Stimulated activated CD4-positive, alpha-beta T cell treated with anti-CD3 and anti-CD28 coated beads, Interleukin-15, amount 100 ng/mL, for 1 hour (primary cell): ENCODE measurements at places on chromosomes 2 and 18.

DNA sequence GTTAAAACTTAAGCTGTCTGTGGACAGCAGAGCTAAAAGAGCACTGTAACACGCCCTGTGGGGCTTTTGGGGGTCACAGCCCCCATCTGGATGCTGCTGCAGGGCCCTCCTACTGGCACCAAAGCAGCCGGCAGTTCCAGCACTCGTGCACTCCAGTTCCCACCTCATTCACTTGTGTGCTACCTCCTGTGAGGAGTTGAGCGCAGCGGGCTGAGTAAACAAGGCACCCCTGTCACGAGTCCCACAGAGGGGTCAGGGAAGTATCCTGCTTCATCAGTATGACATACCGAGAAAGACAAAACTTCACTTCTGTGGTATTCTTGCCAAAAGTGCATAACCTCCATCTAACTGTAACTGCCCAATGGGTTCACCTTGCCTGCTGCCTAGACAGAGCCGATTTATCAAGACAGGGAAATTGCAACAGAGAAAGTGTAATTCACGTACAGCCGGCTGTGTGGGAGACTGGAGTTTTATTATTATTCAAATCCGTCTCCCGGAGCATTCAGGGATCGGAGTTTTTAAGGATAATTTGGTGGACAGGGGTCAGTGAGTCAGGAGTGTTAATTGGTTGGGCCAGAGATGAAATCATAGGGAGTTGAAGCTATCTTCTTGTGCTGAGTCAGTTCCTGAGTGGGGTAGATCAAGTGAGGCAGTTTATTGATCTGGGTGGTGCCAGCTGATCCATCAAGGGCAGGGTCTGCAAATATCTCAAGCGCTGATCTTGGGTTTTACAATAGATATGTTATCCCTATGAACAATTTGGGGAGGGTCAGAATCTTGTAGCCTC, 41.6 kb downstream of the TMEM17 start:
- no peak for DNase-seq

GRCh38 chr18:49500201-49500921, 13.3 kb upstream of the C18orf32 start:
- DNase-seq, result no peak

- no peak for DNase-seq
Measured at GRCh38 chr18:9521770-9522169, 46.5 kb downstream of the RALBP1 start.

GRCh38 chr2:162013514-162014475, 60.2 kb downstream of the DPP4 start:
- DNase-seq, result no peak

DNA sequence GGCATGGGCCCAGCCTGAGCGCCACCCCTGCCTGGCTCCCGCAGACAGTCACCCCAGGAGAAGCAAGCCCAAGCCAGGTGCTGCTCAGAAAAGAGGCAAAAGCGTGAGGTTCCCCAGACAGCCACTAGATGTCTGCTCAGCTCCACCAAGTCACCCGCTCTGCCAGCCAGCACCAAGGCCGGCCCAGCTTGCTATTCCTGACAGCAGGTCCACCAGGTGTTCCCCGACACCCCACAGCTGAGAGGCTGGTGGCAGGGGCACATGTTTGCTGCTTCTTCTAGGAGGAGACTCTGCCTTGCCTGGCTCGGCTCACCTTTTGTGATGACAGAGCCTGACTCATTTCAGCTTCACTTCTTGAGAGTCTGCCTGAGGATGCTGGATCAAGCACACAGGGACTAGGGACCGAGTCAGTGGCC, 206.7 kb downstream of the MGAT5 start:
- no peak for DNase-seq

DNA sequence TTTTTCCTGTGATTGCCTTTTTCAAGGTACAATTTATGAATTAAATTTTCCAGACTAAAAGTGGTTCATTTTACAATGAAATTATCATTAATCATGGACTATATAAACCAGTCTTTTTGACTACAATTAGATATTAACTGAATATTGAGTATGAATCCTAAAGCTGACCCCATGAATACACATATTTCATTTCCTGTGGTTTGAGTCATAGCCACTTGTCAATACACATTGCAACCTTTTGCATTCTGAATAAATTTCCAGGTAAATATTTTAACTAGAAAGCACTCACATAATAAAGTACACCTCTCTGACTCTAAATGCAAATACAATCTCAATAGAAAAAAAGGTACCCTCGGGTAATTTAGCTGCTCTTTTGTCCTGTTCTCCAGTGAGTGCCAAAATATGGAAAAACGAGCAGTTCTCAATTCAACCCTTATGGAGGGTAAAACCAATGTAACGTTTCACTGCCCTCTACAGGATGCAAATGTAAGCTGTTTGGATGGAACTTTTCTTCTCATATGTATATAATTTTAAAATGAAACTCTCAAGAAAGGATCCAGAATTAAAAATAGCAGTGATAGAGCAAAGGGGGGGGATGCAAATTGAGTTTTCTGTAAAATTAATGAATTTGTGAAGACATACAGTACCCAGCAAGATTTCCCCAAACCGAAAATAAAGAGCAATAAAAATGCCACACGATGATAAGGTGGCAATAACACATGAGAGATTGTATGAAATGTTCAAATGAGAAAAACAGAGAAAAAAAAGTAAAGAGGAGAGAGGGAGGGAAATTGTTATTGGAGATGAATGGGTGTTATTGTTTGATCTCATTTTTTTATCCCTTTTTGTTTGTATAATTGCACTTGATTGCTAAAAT, 1795.7 kb upstream of the PIK3C3 start:
- DNase-seq, result no peak

DNA sequence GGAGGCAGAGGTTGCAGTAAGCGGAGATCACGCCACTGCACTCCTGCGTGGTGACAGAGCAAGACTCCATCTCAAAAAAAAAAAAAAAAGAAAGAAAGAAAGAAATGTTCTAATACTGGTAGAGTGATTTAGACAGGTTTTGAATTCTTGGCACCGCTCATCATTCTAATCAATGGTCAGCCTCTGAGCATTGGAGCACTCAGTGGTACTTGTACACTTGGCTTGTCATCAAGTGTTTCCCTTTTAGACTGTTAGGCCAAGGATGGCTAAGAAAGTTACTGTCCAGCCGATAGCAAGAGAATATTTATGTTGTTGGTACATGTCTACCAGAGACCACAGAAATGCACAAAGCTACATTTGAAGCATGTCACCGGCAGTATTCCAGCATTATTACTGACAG, 444.1 kb upstream of the RAB12 start:
- no peak for DNase-seq

DNA sequence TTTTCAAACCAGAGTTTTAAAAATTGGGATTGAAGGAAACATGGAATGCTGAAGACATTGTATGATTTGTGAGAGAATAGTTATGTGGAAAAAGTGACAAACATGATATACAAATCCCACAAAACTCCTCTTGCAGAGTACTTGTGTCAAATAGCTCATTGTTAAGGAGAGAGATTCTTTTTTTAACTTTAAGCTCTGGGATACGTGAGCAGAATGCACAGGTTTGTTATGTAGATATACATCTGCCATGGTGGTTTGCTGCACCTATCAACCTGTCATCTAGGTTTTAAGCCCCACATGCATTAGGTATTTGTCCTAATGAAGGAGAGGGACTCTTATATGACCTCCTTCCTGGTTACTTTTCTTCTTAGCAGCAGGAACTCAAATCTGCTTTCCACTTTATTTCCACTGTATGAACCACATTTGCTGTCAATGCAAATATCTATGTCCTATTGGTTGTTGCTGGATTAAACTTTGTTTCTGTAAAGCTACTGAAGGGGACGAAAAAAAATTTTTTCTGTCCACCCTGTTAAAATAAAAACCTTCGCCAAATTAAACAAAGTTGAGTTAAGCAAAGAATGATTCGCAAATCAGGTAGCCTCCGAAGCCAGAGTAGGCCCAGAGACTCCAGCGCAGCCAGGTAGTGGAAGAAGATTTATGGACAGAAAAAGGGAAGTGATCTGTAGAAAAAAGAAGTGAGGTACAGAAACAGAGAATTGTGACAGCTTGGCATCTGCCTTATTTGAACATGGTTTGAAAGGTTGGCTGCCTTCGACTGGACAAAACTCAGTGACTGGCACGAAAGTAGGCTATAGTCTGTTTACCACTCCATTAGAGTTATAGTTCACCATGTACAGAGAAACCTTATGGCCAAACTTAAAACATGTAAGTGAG, 430.1 kb upstream of the CHST9 start:
- no peak for DNase-seq

DNA sequence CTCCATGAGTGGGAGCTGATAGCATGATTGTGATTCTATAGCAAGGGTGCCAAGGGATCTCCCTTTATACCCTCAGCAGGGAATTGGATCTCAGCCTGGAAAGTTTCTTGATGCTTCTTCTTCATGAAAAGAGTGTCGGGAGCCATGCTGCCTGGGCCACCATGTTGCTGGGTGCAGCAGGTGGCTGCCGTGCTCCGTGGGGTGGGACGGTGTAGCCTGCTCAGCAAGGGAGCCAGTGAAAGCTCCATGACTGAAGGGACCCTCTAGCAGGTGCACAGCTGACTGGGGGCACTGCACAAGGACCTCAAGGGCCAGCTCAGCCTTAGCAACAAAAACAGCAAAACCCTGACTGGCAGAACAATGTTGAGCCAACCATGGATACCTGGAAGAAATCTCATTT, 368.9 kb upstream of the HS6ST1 start:
- no peak for DNase-seq

DNA sequence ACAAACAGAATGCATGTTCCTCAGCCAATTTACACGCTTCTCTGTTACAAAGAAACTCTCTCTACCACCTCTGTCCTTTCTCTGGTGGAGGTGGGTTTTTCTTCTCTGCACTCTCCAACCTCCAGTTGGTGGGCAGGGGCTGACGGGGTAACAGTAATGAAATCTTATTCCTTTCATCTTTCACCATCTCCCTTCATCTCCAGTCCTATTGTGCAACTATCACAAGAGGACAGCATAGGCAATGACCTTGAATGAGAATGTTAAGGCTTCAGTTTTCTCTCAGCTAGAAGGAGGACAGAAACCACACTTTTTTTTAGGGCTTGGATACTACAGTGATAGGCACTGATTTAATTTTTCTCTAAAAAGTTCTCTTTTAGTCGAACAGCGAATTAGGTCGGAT, 81.7 kb upstream of the NEUROD1 start:
- DNase-seq, result no peak
